ENCODE measurements at places on chromosomes 7 and 10. TPM values are rescaled to one million over a fixed set of nuclear protein-coding genes. Genes with fewer than 3 reads are reported as not detected.
A peak's percentile ranks its signal among the peaks of the same experiment; 100 is the strongest.

NRAP gene
- not detected for total RNA-seq

DNA sequence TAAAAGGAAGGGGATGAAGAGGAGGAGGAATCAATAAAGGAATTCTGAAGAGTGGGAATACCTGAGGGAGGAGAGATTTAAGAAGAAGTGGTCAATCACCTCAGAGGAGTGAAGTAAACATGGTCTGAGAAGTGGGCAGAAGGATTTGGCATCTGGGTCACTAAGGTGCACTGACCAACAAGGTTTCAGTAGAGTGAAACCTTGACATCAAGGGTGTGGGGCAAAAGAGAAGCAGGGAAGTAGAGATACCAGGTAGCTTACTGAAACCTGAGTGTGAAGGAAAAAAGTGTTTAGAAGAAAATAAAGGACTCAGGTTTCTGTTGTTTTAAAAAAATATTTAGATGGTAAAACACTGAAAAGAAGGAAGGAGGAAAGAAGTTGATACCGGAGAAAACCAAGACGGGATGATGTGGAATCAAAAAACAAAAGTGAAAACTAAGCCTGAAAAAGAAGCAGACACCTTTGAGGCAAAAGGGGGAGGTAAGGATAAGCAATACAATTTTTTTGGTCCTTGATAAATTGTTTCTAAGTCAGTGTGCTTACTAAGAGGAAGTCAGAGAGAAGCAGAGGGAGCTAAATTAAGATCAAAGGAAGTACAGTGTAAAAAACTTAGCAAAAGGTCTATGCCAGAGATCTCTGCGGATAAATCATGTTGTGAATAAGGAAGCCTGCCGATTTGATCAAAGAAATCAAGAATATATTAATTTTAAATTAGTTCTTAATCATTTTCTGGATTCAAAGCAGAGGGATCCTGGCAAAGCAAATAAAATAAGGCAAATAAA lies 137.2 kb upstream of the GPR22 start:
- H3K27ac ChIP-seq = no peak overlapping the region
- DNase-seq = no peak
- no peaks in the 10 kb centered on the region for H3K36me3 ChIP-seq
- H3K27me3 ChIP-seq = no peaks in the 10 kb centered on the region
- H3K4me1 ChIP-seq = no peaks in the 10 kb centered on the region

- H3K27me3 ChIP-seq = no peaks in the 10 kb centered on the region
- no peak overlapping the region for H3K27ac ChIP-seq
- no peak for DNase-seq
- H3K4me1 ChIP-seq = no peaks in the 10 kb centered on the region
- H3K4me3 ChIP-seq = no peak overlapping the region
- no peaks in the 10 kb centered on the region for H3K36me3 ChIP-seq
Observed at GRCh38 chr7:6631605-6632004, 5.5 kb upstream of the ZNF316 start.

GRCh38 chr10:69861251-69862240 lies 59.8 kb downstream of the COL13A1 start:
- H3K4me3 ChIP-seq = no peak overlapping the region
- H3K27me3 ChIP-seq = no peaks in the 10 kb centered on the region

- H3K36me3 ChIP-seq = no peaks in the 10 kb centered on the region
- no peak overlapping the region for H3K27ac ChIP-seq
- no peak overlapping the region for H3K4me3 ChIP-seq
- no peaks in the 10 kb centered on the region for H3K27me3 ChIP-seq
Observed at GRCh38 chr10:24341371-24341770, 132.4 kb downstream of the KIAA1217 start.

DNA sequence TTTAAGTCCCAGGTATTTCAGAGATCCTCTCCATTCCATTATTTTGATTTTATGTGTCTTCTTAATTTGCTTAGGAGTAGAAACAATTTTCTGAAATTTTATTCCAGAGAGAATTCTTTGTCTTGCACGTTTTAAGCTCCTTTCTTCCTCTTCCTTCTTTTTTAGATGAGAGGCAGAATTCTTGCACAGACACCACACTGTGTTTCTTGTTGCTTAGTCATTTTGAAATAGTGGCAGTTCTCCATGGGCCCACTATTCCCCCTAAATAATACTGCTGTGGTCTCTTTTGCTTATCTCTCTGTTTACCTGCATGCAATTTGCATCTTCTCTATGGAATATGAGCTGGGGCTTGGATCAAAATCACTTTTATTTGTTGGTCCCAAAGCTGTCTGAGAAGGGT lies 54.3 kb upstream of the WAC start:
- no peak overlapping the region for H3K27ac ChIP-seq
- H3K4me1 ChIP-seq = no peaks in the 10 kb centered on the region
- no peaks in the 10 kb centered on the region for H3K27me3 ChIP-seq
- no peak overlapping the region for H3K4me3 ChIP-seq

- no peaks in the 10 kb centered on the region for H3K27me3 ChIP-seq
- peak overlapping the region; percentile 60 for H3K27ac ChIP-seq
- no peak overlapping the region for H3K4me3 ChIP-seq
- DNase-seq = peak; percentile 95
- H3K36me3 ChIP-seq = 0 out of 2 replicates have a peak, but pooled peaks cover 3% of the 10 kb centered on the region
- peaks cover 7% of the 10 kb centered on the region for H3K4me1 ChIP-seq
Observed at GRCh38 chr10:77837248-77837924, 89.2 kb downstream of the DLG5 start.

- no peaks in the 10 kb centered on the region for H3K36me3 ChIP-seq
- H3K4me3 ChIP-seq = no peak overlapping the region
- H3K4me1 ChIP-seq = no peaks in the 10 kb centered on the region
- DNase-seq = no peak
- H3K27ac ChIP-seq = no peak overlapping the region
Observed at GRCh38 chr7:132592231-132592920, 16.1 kb upstream of the PLXNA4 start.

GRCh38 chr10:101354328-101355071 lies 535 bp downstream of the BTRC start:
- peak overlapping the region; percentile 60 for H3K27ac ChIP-seq
- no peaks in the 10 kb centered on the region for H3K27me3 ChIP-seq
- DNase-seq = peak; percentile 87
- peaks cover 13% of the 10 kb centered on the region for H3K4me1 ChIP-seq

DNA sequence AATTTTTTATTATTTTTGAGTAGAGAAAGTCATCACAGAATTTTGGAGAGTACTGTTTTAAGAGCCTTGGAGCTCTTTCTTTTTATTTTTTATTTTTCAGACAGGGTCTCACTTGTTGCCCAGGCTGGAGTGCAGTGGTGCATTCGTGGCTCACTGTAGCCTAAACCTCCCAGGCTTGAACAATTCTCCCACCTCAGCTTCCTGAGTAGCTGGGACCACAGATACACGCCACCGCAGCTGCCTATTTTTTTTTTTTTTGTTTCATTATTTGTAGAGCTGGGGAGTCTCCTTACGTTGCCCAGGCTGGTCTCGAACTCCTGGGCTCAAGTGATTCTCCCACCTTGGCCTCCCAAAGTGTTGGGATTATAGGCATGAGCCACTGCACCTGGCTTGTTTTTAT lies 10.6 kb downstream of the CPA4 start:
- H3K36me3 ChIP-seq = no peaks in the 10 kb centered on the region
- no peak overlapping the region for H3K27ac ChIP-seq
- DNase-seq = no peak
- no peaks in the 10 kb centered on the region for H3K4me1 ChIP-seq
- no peaks in the 10 kb centered on the region for H3K27me3 ChIP-seq

DNA sequence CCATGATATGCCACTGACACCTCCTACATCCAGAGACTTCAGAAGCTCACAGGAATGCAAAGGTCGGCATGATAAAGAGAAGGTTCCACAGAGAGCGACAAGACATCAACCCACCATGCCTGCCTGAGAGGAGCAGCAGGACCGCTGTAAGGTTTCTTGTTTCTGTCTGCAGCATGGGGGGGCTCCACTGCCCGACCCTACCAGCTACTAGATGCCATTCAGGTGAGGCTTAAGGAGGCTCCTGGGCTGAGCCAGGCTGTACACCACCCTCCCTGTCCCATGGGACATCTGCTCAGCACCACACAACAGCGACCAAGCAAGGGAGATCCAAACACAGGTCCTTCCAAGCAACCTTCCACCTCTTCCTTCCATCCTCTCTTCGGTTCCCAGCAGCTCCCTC lies 234.6 kb downstream of the TNS3 start:
- H3K36me3 ChIP-seq = no peaks in the 10 kb centered on the region
- no peaks in the 10 kb centered on the region for H3K27me3 ChIP-seq
- H3K4me1 ChIP-seq = no peaks in the 10 kb centered on the region
- no peak overlapping the region for H3K27ac ChIP-seq

DNA sequence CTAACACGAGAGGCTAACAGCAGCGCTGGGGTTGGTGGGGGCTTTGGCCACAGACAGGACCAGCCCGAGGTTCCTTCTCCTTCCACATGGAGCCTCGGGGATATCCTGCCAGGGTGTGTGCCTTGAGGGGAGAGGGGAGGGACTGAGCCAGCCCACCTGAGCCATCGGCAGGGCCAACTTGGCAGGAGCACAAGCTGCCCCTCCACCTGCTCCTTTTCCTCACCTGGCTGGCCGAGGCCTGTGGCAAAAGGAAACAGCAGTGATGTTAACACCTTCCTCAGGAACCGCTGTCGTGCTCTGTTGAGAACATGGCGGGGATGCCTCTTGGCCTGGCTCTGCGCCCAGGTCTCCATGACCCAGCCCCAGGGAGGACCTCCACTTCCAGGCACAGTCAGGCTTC lies 255.1 kb upstream of the PPP2R2D start:
- no peaks in the 10 kb centered on the region for H3K27me3 ChIP-seq
- no peak for DNase-seq
- no peaks in the 10 kb centered on the region for H3K36me3 ChIP-seq
- H3K4me3 ChIP-seq = no peak overlapping the region
- peaks cover 7% of the 10 kb centered on the region for H3K4me1 ChIP-seq

GRCh38 chr10:109933984-109934565 lies 10.8 kb upstream of the XPNPEP1 start:
- peak overlapping the region; percentile 9 for H3K4me3 ChIP-seq
- H3K4me1 ChIP-seq = peaks cover 36% of the 10 kb centered on the region
- H3K27ac ChIP-seq = peak overlapping the region; percentile 90
- DNase-seq = peak; percentile 63
- no peaks in the 10 kb centered on the region for H3K27me3 ChIP-seq

DNA sequence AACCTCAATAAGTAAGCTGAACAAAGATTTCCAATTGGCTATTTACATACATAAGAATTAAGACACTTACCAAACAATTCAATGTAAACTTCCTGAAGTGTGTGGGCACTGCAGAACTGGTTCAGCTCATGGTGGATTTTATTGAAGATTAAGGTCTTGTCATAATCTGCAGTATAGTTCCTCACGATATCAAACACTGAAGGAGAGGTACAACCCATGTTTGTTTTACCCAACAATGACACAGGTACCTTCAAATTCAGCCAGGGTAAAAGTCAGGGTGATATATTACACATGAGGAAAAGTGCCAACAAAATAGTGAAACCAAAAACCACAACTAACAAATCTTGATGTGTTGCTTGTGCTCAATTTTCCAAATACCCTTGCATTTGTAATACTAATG lies 10.0 kb downstream of the ERLIN1 start:
- peaks cover 20% of the 10 kb centered on the region for H3K36me3 ChIP-seq
- no peak overlapping the region for H3K4me3 ChIP-seq
- no peaks in the 10 kb centered on the region for H3K4me1 ChIP-seq
- H3K27me3 ChIP-seq = no peaks in the 10 kb centered on the region
- no peak for DNase-seq

DNA sequence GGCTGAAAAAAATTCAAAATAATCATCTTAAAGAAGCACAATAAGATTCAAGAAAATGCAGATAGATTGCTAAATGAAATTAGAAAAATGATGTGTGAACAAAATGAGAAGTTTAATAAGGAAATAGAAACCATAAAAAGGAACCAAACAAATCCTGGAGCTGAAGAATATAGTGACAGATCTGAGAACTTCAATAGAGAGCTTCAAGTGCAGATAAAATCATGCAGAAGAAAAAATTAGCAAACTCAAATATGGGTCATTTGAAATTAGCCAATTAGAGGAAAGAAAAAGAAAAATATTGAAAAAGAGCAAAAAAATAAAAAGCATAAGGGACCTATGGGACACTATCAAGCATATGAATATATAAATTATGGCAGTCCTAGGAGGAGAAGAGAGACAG lies 720.1 kb downstream of the PARD3 start:
- H3K4me1 ChIP-seq = no peaks in the 10 kb centered on the region
- H3K27ac ChIP-seq = no peak overlapping the region
- no peak for DNase-seq
- no peaks in the 10 kb centered on the region for H3K27me3 ChIP-seq
- H3K4me3 ChIP-seq = no peak overlapping the region
- no peaks in the 10 kb centered on the region for H3K36me3 ChIP-seq

DNA sequence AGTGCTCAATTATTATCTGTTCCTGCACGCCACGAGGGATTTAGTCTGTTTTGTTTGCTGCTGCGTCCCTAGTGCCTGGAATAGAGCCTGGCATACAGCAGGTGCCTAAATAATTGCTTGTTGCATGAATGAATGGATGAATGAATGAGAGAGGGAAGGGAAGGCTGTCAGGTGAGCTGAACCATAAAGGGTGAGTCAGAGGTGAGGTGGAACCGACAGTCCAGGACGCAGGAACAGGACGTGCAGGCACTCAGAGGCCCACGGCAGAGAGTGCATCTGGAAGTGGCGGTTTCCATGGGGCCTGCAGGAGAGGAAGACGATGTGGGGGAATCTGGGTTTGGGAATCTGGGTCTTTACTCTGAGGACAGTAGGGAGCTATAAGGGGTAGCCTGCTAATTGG lies 17.7 kb upstream of the PPIF start:
- H3K36me3 ChIP-seq = no peaks in the 10 kb centered on the region
- H3K4me3 ChIP-seq = no peak overlapping the region

DNA sequence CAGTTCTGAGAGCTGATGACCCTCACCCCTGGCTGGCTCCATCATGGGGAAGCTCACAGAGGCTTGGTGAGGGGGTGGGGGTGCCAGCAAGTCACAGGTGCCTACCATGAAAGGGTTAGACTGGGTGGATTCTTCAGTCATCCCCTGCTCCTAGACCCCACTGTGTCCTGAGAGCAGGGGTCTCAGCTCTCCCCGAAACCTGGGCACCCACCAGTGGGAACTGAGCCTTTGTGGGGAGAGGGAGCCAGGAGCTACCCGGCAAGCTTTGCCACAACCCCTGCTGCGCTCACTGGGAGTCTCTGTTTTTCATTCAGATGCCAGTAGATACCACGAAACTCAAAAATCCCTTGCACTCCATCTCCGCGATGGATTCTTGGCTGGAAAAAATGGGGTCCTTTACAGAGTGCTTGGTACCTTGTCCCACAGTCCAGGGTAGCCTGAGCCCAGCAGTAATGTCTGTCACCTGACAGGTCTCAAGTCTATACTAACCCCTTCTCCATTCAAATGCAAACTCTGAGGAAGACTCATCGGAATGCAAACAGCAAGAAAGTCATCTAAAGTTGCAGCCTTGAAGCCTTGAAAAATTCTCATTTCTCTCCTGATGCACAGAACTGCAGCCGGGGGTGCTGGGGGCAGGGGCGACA lies 48.9 kb upstream of the ENO4 start:
- H3K4me1 ChIP-seq = peaks cover 16% of the 10 kb centered on the region
- H3K27ac ChIP-seq = no peak overlapping the region
- H3K27me3 ChIP-seq = peaks cover 4% of the 10 kb centered on the region
- 0 out of 2 replicates have a peak overlapping the region, but pooled peaks have one; percentile 3 for H3K4me3 ChIP-seq

DNA sequence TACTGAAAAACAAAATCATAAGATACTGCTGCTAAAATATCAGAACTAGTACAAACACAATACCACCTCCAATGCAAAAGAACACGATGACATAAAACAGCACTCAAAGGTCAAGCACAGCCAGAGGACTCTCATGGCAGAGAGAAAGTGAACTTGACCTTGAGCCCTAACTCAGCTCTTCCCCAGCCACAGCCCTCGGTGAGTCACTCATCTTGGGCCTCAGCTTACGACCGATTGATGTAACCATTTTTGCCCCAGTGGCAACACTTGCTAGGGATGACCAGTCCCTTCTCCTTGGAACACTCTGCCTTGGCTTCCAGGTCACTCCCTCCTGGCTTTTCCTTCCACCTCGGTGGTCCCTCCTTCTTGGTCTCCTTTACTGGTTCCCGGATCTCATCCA lies 77.8 kb downstream of the JAZF1 start:
- no peak overlapping the region for H3K27ac ChIP-seq
- H3K27me3 ChIP-seq = no peaks in the 10 kb centered on the region
- no peak overlapping the region for H3K4me3 ChIP-seq
- H3K36me3 ChIP-seq = no peaks in the 10 kb centered on the region
